ENCODE measurements at places on chromosomes 1 and 21.

DNA sequence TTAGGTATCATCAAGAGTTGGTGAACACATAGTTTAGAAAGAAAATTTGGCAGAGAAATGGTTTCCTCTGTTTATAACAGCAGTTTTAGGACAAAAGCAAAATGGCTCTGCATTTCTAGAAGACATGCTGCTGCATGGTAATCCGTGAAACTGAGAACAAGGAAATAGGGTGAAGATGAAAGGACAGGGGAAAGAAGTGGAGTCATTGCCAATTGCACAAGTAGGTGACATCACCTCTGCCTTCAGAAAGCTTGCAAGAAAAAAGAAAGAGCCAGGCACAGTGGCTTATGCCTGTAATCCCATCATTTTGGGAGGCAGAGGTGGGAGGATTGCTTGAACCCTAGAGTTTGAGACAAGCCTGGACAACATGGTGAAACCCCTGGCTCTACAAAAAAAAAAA, 217.6 kb downstream of the LMX1A start:
- no peak for DNase-seq

- DNase-seq = no peak
These were observed 675.6 kb downstream of the SMYD3 start for GRCh38 chr1:245831518-245831917.

- no peak for DNase-seq
These were observed 30.2 kb upstream of the ADAM30 start for GRCh38 chr1:119926553-119926952.

GRCh38 chr1:214571281-214571680, 19.9 kb upstream of the PTPN14 start:
- no peak for DNase-seq

DNA sequence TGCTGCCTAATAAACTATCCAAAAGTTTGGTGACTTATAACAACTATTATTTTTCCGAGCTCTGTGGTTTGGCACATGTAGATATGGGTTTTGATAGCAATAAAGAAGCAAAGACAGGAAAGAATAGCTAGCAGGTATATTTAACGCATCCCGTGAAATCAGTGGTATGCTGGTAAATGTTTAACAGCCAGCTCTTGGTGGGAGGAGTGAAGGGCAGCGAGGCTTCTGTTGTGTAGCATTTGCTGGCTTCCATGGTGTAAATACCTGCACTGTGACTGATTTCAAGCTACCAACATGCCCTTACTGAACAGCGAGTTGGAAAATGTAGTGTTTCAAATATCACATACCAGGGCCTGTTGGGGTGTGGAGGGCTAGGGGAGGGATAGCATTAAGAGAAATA, 291.0 kb downstream of the PRDM2 start:
- no peak for DNase-seq

GRCh38 chr1:46719689-46720088, 775 bp upstream of the EFCAB14 start:
- DNase-seq = no peak

DNA sequence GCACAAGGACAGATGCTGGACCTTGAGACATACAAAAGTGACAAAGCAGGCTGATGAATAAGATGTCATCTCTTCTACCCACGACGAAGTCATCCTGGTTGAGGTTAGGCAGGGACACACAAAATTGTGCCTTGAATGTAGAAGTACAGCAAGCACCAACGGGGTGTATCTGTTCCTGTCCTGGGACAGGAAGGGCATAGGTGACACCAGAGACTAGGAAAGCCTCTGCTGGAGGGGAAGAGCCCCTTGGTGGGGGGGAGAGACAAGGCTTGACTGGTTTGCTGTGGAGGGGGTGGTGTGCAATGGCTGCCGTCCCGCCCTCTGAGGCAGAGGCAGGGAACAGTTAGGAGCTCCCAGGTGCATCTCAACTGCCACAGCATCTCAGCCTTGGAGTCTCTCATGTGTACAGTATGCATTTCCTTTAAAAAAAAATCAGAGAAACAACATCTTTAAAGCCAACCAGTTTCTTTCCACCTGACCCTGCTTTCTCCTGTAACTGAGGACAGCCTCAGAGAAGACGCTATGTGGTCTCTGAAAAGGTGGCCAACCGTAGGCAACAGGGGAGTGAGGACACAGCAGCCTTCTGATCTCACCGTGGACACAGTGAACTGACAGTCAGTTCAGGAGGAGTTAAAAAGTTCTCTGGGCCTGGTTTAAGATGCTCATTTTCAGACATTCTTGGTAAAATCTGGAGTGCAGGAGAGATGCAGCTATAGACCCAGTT, 17.7 kb upstream of the GFI1 start:
- DNase-seq = no peak

GRCh38 chr1:61270761-61271411, 188.5 kb downstream of the NFIA start:
- no peak for DNase-seq

DNA sequence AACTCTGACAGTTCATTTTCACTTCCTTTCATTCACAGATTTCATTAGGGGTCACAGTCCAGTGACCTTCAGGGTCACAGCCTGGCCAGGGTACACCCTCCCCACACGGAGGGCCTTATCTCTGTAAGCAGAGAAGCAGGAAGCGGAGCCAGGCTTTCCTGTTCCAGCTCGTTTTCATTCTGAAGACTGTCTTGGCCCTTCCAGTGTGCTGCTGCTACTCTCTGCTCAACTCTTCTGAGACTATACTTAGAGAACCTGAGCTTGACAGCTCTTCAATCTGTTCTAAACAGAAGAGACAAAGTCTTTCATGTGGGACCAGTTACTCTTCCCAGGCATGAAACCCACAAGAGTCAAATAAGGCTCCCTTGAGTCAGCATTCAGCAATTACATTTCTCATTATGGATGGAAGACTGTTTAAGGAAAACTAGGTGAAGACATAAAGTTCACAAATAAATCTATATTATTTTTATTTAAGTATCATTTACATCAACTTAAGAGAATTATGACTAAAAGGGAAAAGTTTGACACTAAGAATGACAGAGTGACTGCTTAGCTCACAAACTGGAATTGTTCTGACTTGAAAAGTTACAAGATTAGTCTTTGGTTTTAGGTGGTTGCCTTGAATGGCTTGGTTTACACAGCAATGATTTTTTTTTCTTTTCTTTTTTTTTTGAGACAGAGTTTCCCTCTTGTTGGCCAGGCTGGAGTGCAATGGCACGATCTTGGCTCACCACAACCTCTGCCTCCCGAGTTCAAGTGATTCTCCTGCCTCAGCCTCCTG, 4.8 kb upstream of the TDRD10 start:
- peak; percentile 67 for DNase-seq

DNA sequence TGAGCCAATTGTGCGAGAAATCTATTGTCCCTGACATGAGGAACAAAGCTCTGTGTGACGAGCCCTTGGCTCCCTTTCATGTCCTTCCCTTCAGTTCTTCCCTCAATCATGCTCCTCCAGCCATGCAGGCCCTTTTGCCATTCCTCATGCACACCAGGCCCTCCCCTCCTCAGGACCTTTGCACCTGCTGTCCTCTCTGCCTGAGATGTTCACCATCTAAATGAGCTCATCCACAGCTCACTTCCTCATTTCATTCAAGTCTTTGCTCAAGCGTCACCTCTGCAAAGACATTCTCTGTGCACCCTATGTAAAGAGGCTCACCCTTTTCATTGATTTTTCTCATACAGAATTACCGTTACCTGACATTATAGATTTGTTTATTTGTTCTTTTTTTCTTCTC, 43.7 kb downstream of the C8B start:
- DNase-seq = no peak

GRCh38 chr1:6108476-6108875, 62.8 kb downstream of the KCNAB2 start:
- no peak for DNase-seq

DNA sequence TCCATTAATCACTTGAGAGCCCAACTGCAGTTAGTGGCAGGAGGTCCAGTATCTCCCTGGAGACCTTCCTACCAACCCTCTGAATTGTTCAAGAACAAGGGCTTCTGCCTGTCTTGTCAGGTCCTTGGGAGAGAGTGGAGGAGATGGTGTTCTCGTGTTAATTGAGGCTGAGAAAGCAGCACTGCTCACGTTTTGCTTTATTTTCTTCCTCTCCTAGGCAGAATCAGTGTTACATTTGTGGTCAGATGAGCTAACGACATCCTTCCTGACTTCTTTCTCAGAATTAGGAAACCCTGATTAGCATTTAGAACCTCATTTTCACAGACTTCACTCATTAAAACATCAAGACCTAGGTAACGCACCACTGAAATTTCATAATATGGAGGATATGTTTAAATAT, 26.4 kb upstream of the LRIG2 start:
- DNase-seq = no peak

- no peak for DNase-seq
These were observed 140.7 kb upstream of the SPAG17 start for GRCh38 chr1:118325550-118326225.

DNA sequence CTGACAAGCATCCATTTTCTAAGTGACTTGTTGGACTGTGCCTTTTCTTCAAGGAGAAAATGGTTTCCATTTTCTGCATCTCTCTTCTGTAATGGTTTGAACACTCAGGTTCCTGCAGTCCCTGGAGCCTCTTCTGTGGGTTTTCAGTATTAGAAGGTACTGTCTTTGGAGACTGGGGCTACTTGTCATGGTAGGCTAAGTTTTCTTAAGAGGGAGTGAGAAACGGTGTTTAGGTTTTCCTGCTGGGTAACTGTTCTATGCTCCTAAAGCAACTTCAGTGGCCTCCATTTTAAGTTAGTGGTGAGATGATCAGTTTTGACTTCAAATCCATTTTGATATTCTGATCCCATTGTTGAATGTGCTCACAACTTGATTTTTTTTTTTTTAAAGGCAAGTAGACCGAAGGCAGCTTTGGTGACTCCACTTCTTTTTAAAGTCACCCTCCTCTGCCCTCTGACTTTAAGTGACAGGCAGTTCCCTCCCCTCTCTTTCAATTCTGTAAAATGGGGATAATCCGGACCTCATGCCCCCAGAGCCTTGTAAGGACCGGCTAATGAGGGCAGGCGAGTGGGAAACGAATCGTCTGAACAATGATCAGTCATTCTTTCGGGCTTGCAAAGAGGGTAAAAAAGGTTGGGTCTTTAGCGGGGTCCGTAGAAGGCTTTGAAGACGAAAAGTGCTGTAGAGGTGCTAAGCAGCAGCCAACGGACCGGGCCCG, 1.0 kb upstream of the ARID1A start:
- no peak for DNase-seq

DNA sequence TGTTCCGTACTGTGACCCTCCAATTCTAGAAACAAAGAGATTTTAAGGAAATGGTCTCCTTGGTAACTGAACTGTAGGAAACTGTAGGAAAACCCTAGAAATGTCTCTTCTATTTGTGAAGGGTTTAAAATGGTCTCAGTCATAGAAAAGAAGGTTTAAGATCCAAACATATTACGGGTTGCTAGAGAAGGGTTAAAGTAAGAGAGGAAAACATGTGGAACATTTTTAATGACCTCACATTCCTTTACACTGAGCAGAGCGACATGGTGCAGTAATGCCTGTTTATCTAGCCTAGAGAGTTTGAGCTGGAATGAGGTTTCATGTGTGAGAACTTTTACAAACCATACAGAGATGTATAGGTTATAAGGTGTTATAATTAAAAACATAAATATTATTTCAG, 36.9 kb upstream of the C1orf105 start:
- DNase-seq = no peak

DNA sequence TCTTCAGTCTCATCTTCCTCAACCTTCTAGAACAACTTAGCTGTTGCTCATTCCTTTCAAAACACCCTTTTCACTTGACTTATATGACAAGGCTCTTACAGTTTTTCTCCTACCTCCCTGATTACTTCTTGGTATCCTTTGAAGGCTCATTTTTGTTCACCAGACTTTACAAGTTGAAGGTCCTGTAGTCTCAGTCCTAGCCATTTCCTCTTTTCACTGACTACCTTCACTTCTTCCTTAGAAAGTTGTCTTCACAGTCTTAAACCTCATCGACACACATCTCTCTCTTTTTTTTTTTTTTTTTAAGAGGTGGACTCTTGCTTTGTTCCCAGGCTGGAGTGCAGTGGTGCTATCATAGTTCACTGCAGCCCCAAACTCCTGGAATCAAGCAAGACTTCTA, 6.6 kb upstream of the TP53BP2 start:
- no peak for DNase-seq

- DNase-seq = no peak
These were observed 252.6 kb downstream of the RHOU start for GRCh38 chr1:228987736-228988506.

DNA sequence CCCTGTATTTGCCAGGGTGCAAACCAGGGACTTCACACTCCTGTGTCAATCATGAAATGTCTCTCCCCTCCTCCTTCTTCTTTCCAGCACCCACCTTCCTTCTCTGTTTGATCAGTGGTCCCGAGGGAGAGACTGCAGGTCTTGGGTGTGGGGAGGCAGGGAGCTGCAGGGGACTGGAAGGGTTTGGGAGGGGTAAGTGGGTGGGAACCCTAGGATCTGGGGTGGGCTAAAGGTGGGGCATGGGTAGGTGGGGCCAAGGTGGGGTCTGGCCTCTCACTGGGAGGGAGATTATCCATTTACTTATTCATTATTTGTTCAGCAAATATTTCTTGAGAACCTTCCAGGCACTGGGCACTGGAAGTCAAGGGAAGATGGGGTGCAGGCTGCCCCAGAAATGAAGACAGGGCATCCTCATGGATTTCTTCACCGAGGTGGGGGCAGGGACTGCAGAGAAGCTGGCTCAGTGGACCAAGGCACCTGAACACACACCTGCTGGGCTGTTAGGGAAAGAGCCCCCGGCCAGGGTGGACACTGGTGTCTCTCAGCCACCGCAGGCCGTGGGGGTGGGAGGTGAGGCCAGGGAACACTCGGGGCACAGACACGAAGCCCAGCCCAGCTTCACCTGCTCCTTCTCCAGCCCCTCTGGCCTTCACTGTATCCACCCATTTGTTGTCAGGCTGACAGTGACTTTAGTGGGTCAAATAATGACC, 193.9 kb upstream of the C1orf174 start:
- DNase-seq = no peak

- DNase-seq = no peak
These were observed 43.1 kb upstream of the PTPRC start for GRCh38 chr1:198595765-198596164.

DNA sequence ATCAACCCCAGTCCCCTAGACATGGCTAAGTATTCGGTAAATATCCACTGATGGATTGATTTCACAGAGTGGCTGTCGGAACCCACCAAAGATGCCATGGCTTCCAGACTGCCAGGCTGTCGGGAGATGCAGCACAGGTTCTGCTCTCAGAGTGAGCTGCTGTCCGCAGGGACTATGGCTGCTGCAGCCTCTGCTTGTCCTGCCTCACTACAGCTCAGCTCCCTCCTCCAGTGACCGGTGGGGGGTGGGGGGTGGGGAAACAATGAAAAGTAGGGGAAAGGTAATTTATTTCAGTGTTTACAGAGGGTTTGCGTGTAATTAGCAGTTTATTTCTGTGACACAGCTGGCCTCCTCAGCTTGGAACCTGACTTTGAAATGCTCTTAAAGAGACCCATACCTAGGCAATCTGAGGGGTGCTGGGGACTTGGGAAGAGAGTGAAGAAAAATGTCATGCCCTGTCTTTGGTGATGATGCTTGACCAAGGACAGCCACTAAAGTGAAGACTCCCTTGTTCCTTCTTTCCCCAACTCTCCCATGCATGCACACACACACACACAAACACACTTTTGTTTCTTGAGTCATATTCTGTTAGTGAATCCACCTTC, 109.0 kb downstream of the CACNA1E start:
- DNase-seq = no peak

All from HuH-7.5 (cell line).